NCI-H1436 (cell line): ENCODE measurements at places on chromosomes 3 and 15.

- DNase-seq = no peak
Measured at GRCh38 chr3:85244091-85244490, 285.3 kb downstream of the CADM2 start.

GRCh38 chr3:167203062-167203461 lies 177.0 kb downstream of the ZBBX start:
- no peak for DNase-seq

GRCh38 chr3:127699416-127700300 lies 26.9 kb downstream of the ABTB1 start:
- no peak for DNase-seq

DNA sequence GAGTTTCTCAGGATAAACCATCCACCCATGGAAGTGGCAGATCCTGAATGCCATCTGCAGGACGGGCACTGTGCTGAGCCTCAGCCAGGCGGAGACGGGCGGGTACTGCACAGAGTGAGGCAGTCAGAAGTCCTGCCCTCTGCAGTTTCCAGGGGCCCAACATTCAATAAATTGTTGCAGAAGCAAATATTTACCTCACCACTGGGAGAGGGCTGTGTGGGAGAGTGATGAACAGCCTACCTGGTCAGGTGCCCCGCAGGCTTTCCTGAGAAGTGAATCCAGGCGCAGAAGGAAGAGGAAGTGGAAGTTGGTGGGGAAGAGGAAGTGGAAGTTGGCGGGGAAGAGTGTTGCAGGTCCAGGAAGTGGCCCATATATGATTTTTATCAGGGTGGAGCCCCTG lies 100.8 kb downstream of the SLCO3A1 start:
- no peak for DNase-seq

GRCh38 chr3:27079427-27080257 lies 289.5 kb downstream of the NEK10 start:
- DNase-seq = no peak

- no peak for DNase-seq
Measured at GRCh38 chr3:78988324-78988723, 779.5 kb downstream of the ROBO1 start.

GRCh38 chr3:90055666-90056065 lies 948.2 kb downstream of the EPHA3 start:
- DNase-seq = no peak

GRCh38 chr15:70469182-70469581 lies 294.2 kb downstream of the UACA start:
- DNase-seq = no peak

- no peak for DNase-seq
Measured at GRCh38 chr3:94372026-94372425, 309.2 kb downstream of the NSUN3 start.

DNA sequence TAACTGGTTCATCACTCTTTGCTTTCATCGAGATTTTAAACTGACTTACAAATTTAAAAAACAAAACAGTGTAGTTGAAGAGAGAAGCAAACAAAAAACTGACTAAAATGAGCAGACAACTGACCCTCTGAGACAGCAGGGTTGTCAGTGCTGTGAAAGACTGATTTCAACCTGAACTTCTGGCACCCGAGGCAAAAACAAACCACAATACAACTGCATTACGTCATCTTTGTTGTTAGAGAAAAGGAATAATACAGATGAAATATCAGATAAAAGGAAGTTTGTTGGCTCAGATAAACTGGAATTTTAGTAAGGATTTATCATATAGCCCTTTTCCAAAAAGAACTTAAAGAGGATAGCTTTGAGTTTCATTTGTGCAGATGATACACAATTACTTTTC lies 51.1 kb downstream of the PARP15 start:
- DNase-seq = no peak

- peak; percentile 96 for DNase-seq
Measured at GRCh38 chr3:123610331-123610730, 25.5 kb upstream of the HACD2 start.

DNA sequence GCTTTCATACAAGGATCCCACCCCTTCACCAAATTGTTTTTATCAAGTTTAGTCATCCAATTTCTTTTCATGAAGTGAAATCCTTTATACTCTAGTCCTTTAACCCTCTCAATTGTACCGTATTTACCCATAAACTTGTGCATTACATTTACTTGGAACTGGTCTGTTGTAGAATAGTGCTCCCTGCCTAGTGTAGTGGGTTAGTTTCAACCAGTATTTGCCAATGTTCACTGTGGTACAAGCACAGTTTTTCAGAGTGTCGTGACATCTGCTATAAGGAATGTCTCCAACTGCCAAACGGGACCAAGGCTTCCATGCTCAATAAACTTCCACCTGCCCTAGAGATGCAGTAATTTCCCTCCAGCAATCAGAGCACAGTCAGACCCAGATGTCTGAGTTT lies 211.9 kb downstream of the KCNAB1 start:
- no peak for DNase-seq

DNA sequence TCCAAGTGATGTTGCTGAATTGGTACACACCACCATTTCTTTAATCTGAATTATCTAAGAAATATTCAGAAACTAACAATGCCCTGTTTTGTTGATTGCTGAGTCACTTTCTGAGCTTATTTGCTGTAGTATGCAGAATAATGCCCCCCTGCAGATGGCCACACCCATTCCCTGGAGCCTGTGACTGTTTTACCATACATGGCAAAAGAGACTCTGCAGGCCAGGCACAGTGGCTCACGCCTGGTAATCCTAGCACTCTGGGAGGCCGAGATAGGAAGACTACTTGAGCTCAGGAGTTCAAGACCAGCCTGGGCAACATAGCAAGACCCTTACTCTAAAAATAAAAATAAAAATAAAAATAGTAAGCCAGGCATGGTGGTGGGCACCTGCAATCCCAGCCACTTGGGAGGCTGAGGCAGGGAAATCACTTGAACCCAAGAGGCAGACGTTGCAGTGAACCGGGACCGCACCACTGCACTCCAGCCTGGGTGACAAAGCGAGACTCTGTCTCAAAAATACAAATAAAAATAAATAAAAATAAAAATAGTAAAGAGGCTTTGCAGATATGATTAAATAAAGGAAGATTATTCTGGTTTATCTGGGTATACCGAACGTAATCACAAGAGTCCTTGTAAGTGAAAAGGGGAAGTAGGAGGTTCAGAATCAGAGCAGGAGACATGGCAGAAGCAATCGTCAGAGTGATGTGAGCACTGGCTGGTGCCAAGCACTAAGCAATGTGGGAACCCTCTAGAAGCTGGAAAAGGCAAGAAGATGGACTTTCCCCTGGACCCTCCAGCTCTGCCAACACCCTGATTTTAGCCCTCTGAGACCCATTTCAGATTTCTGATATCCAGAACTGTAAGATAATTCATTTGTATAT lies 19.0 kb downstream of the PCYT1A start:
- no peak for DNase-seq

- no peak for DNase-seq
Measured at GRCh38 chr15:47066392-47066791, 650.9 kb upstream of the SEMA6D start.

DNA sequence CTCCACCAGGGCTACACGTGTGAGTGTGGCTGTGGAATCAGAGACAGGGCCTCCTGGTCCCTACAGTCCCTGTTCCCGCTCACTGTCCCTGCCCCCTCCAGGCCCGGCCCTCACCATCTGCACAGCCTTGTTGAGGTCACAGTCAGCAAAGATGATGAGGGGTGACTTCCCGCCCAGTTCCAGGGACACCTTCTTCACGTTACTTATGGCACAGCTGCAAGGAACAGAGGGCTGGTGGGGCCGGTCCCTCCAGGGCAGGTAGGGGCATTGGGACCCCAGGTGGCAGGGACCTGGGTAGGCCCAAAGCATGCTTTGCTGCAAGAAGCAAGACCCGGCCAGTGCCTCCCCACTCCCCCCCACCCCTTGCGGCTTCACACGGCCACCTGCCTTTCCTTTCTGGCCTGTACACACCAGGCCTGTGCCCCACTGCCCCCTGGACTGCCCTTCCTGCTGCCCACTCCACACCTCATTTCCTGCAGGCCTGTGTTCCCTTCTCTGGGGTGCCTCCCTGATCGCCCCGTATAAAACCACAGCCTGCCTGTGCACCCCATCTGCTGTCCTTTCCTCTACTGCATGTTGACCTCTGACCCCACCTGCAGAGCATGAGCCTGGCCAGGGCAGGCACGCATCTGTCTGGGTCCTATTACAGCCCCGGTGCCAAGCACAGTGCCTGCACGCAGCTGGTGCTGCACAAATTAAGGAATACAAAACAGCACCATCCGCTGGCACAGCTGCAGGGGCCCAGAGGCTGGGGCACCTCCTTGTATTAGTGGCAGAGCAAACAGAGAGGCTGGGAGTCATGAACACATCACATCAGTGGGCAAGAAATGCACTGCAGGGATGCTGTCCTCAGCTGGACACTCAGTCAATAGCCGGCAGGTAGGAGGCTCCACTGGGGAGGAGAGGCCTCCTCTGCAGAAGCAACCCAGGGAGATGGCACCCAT lies 30.8 kb upstream of the SLC41A3 start:
- no peak for DNase-seq

DNA sequence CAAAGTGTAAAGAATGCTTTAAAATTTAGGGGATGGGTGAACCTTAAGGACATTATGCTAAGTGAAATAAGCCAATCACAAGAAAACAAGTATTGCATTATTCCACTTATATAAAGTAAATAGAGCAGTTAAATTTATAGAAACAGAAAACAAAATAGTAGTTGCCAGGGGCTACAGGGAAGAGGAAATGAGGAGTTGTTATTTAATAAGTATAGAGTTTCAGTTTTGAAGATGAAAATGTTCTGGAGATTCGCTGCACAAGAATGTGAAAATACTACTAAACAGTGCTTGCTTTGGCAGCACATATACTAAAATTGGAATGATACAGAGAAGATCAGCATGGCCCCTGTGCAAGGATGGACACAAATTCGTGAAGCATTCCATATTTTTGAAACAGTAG lies 32.0 kb downstream of the DNAH12 start:
- DNase-seq = no peak

GRCh38 chr3:43874731-43875130 lies 184.0 kb downstream of the ABHD5 start:
- no peak for DNase-seq

DNA sequence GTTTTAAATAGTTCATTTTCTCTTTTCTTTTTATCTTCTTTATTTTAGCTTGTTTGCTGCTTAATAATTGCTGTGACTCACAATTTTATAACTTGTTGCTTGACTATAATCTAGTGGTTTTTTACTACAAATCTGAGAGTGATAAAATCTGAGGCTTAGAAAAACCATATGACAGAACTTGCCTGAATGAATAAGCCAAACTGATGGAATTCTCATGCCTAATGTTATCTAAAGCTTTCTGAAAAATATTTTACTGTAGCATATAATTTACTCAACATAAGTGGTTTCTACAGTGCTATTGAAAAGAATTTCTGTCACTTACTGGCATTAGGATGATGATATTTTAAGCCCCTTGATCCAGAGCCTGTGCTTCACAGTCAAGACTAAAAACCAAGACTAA lies 175.1 kb downstream of the VGLL3 start:
- DNase-seq = no peak

GRCh38 chr15:73325191-73325861 lies 43.4 kb downstream of the HCN4 start:
- DNase-seq = no peak

DNA sequence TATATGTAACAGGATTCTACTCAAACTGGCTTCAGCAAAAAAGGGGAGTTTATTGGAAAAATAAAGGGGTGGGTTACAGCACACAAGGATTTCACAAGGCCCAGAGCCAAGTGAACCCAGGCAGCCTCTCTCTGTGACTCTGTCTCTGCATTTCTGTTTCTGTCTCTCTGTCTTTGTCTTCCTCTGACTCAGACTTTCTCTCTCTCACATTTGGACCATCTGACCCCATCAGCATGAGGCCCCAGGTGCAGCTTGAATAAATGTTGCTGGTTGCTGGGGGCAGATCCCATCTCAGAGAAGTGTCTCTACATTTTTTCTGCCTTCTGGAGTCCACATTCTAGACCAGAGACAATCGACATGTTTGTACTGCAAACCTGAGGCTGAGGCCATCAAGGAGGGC lies 45.0 kb downstream of the RPLP1 start:
- DNase-seq = no peak

GRCh38 chr3:196311-197148 lies at the start of gene CHL1:
Gene CHL1 (plus strand): TSS chr3:196763. CDS start chr3:319777, 123,014 bp downstream.
- DNase-seq = peak; percentile 10

DNA sequence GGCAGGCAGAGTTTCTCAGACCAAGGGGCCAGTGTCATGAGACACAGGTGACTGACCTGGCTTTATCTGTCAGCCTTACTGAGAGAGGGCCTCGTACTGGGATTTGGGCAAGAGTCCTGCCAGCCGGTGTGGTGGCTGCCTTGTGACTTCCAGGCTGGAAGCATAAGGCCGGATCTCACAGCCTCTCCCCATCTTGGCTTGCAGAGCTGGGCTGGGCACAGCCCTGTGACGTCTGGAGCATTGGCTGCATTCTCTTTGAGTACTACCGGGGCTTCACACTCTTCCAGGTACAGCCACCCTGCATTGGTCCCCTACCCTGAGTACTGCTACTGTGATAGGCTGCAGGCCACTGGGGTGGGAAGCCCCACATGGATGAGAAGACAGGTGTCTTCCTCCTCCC lies 12.1 kb downstream of the CLK3 start:
- DNase-seq = no peak

DNA sequence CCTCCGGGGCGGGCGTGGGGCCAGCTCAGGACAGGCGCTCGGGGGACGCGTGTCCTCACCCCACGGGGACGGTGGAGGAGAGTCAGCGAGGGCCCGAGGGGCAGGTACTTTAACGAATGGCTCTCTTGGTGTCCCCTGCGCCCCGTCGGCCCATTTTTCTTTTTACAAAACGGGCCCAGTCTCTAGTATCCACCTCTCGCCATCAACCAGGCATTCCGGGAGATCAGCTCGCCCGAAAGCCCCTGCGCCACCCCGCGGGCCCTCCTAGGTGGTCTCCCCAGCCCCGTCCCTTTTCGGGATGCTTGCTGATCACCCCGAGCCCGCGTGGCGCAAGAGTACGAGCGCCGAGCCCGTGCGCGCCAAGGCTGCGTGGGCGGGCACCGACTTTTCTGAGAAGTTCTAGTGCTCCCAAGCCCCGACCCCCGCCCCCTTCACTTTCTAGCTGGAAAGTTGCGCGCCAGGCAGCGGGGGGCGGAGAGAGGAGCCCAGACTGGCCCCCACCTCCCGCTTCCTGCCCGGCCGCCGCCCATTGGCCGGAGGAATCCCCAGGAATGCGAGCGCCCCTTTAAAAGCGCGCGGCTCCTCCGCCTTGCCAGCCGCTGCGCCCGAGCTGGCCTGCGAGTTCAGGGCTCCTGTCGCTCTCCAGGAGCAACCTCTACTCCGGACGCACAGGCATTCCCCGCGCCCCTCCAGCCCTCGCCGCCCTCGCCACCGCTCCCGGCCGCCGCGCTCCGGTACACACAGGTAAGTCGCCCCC lies at the start of gene THBS1:
Gene THBS1 (plus strand): TSS at position 595 of the 757 bp plus-strand sequence. CDS start 779 bp downstream, outside the sequence.
- DNase-seq = no peak

DNA sequence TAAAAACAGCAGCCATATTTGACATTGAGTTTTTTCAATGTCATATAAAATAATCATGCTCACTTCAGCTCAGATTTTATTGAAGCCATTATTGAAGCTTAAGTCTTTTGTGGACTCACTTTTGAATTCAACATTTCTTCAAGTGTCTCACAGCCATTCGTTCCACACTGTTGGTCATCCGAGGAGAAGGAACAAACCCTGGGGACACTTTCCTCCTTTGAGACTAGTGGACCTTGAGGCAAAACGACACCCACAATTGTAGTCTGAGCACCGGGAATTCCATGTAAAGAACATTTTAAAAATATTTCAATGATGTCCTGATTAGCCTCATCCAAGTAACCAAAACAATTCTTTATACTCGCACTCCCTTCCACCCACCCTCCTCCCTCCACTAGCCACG lies 174.7 kb downstream of the CD47 start:
- no peak for DNase-seq

- no peak for DNase-seq
Measured at GRCh38 chr3:96070678-96071077, 743.7 kb upstream of the EPHA6 start.
